Stimulated activated naive CD4-positive, alpha-beta T cell (primary cell): ENCODE measurements at places on chromosomes 6 and 20.

DNA sequence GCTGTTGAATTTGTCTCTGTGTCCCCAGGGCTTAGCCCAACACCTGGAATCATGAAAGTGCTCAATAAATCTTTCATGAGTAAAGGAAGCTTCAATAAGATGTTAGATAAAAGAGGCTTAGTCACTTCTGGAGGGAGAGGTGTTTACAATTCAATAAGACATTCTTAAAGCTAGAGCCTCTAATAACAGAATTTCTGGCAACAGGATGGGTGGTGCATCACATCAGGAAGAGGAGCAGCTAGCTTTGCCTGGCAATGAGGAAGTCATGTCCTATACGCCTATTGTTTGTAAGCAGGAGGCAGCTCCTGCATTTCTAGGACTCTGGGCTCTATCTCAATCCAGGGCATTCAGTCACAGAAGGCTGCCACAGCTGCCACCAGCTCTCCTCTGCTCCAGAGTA lies 638.5 kb downstream of the EPM2A start:
- no peak for DNase-seq

- no peak for DNase-seq
Measured at GRCh38 chr6:47844881-47845280, 63.0 kb downstream of the OPN5 start.

DNA sequence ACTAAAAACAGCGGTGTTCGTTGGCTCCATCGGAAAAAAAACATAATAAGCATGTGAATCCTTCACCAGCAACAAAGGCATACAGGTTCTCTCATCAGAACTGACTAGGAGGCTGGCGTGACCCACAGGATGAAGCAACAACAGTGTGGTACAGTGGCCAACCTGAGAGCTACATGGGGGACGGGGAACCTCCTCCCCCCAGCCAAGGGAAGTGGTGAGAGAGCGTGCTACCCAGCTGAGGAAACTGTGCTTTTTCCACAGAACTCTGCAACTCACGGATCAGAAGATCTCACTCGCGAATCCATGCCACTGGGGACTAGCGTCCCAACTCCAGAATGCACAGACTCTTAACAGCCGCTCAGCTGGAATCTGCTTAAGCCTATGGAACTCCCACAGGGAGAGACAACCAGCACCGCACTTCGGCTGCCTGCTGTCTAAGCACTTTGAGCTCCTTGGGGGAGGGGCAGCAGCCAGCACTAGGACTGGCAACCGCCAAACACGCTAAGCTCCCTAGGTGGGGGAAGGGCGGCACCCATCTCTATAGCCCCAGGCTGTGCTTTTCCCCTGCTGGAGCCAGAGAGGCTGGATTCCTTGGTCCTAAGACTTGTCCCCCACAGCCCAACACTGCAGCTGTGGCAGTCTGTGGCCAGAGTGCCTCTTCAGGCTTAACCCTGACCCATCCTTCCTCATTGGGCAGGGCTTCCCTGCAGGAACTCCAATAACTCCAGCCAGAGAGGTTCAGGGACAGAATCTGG lies 538.3 kb upstream of the BTBD3 start:
- no peak for DNase-seq

- no peak for DNase-seq
Measured at GRCh38 chr20:50379049-50379990, 130.9 kb upstream of the PTPN1 start.

- peak; percentile 49 for DNase-seq
Measured at GRCh38 chr6:135163440-135163738, 17.7 kb upstream of the MYB start.

DNA sequence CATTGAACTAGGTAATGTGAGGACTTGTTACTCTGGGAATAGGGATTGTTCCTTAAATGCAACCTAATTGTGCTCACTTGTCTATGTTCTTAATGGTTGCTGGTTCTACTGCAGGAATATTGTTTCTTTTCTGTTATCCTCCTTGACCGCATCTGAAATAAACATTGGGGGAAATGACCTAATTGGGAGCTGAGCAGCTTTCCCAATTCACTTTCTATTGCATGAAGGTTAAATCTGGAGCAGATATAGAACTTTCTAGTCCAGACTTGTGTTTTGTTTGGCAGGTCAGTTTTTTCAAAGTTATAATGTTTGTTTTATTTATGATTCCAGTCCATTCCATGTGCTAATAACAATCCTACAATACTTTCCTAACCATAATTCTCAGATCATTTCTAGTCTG lies 981.0 kb upstream of the CITED2 start:
- DNase-seq = no peak

DNA sequence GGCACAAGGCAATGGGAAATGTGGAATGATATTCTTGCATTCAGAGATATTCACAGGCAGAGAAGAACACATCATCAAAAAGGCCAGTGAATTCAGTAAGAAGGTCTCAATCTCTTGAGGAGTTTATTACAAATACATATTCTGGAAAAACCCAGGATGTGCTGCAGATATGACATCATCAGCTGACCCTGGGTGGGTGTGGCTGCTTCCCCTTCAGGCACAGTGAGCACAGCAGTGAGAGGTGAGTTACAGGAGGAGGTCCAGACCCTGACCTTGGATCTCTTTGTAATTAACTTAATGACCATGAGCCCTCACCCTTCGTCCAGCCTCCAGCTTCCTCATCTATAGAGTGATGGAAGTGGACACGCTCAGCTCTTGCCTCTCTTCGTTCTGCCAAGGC lies 147.5 kb upstream of the SYNDIG1 start:
- no peak for DNase-seq

- DNase-seq = no peak
Measured at GRCh38 chr6:43823879-43824702, 54.1 kb downstream of the VEGFA start.

GRCh38 chr6:166257911-166258318 lies 50.3 kb downstream of the PRR18 start:
- DNase-seq = no peak

GRCh38 chr6:78594668-78595066 lies 272.7 kb upstream of the IRAK1BP1 start:
- DNase-seq = no peak

GRCh38 chr6:20670750-20671149 lies 136.5 kb downstream of the CDKAL1 start:
- no peak for DNase-seq
